T-helper 17 cell (primary cell): ENCODE measurements at places on chromosomes 1 and 21. TPM values are rescaled to one million over a fixed set of nuclear protein-coding genes. Genes with fewer than 3 reads are reported as not detected.

NHLH1 gene
- total RNA-seq: 0.17 TPM

OR2M3 gene
- total RNA-seq: not detected

DCDC2B gene
- not detected for total RNA-seq

SSR2 gene
- 234 TPM for total RNA-seq

RXFP4 gene
- total RNA-seq: not detected

IGSF9 gene
- total RNA-seq: not detected

TNFRSF4 gene
- 127 TPM for total RNA-seq

C1orf226 gene
- not detected for total RNA-seq

ASCL5 gene
- total RNA-seq: 0.27 TPM

BRDT gene
- 0.68 TPM for total RNA-seq

DNA sequence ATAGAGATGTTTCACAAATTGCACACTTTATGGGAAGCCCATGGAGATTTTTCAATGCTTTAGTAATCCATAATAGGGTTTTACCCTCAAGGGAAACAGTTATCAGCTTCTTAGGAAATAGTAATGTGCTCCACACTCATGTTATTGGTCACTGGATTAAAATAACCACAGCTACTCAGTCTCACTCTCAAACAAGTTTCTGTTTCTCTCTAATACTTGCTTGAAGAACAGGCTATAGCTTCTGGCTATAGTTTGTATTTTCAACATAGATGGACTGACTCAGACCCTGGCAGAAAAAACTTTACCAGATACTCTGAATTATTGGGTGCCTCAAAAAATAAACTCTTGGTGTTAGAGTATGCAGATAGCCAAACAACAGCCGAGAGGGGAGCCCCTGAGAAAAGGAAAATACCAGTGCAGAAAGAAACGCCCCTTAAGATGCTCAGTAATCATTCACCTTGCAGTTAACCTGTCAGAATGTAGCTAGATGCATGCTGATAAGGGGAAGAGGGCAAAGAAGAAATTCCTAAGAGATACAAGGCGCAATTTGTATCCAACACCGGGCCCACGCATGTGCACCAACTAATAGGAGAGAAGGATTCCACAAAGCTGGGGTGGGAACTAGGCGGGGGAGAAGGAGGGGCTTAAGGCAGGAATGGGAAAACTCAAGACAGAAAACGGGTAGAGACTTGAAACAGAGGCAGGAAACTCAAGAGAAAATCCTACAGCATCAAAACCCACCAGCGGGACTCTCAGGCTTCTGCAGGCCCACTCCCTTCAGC, 30.4 kb upstream of the PDE4B start:
- no peak for DNase-seq

- DNase-seq: no peak
Measured at GRCh38 chr21:37647781-37648180, 268.5 kb downstream of the KCNJ6 start.

GRCh38 chr1:190019717-190020116, 457.9 kb downstream of the BRINP3 start:
- no peak for DNase-seq

GRCh38 chr1:186927884-186928283, 99.1 kb downstream of the PLA2G4A start:
- no peak for DNase-seq

DNA sequence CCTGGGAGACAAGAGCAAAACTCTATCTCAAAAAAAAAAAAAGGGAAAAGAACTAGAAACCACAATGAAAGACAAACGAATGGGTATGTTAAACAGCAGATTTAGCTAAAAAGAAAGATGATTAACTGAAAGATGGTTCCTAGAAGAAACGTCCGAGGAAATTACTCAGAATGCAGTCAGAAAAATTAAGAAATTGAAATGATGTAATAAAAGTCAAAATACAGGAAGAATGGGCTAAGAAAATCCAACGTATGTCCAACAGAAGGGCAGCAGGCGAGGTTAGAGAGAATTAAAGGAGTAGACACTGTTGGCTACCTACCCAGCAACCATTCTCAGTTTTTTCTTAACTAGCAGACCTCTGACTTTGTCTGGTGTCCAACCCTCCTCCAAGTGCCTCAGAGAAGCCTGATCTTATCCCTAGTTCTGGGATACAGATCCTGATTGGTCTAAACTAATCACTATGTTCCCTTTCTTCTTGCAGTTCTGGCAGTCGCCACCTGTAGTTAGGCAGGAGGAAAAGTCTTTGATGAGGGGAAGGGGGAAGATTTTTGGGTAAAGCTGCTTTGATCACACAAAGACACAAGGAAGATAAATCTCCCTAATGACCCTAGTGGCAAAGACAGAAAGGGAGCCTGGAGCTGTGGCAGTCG, 25.7 kb downstream of the GPR161 start:
- DNase-seq: no peak

DNA sequence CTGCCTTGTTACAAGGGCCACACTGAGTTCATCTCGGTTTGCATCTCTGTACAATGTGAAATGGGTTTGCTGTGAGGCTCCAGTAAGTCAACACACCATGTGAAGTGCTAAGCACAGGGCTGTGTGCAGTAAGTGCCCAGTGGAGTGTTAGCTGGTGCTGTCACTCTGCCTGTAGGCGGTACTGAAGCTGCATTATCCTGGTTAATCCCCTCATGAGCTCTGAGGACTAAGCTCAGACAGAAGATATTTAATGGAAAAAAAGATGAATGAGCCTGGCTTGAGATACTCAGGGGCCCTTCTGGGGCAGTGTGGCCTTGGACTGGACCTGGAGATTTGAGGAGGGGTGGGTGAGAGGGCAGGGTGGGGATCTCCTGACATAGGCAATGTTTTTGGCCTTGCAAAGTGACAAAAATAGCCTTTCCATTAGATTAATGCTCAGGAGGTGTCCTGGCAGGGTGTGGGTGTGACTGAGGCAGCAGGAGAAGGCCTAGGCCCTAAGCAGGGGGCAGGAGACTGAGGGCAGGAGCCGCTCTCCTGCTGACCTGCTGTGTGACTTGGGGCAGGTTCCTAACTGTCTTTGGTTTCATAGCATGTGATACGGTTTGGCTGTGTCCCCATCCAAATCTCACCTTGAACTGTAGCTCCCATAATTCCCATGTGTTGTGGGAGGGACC, 570.5 kb downstream of the PTPRU start:
- DNase-seq: no peak

DNA sequence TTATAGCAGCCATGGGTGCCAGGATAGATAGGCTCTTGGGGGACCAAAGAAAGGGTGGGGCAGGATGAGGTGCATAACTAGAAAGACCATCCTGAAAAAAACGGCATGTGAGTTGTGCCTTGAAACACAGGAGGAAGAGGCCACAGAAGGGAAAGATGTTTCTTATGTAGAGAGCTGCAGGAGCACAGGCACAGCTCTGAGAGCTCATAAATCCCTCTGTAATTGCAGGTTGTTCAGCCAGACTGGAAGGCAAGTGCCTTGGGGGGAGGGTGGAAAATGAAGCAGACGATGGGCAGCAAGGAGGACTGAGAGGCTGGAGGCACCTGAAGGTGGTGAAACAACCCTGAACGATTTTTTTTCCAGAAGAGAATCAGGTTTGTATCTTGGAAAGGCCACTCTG, 170.7 kb downstream of the NR5A2 start:
- DNase-seq: no peak

DNA sequence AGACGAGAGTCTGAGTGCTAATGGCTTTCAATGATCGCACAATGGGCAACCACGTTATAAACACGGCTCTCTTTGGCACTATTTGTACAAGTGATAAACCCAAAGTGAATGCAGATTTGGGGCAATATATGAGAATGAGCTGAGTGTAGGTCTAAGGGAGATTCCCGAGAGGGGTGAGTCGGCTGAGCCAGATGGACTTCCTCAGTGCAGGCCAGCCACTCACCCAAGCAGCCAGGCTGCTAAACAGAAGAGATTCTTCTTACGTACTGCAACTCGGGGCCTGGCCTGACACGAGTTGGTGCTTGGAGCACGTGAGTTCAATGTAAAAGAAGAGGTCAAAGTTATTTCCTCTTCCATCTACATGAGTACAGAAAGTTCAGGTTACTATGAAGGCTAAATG, 6.2 kb upstream of the MIXL1 start:
- DNase-seq: no peak

DNA sequence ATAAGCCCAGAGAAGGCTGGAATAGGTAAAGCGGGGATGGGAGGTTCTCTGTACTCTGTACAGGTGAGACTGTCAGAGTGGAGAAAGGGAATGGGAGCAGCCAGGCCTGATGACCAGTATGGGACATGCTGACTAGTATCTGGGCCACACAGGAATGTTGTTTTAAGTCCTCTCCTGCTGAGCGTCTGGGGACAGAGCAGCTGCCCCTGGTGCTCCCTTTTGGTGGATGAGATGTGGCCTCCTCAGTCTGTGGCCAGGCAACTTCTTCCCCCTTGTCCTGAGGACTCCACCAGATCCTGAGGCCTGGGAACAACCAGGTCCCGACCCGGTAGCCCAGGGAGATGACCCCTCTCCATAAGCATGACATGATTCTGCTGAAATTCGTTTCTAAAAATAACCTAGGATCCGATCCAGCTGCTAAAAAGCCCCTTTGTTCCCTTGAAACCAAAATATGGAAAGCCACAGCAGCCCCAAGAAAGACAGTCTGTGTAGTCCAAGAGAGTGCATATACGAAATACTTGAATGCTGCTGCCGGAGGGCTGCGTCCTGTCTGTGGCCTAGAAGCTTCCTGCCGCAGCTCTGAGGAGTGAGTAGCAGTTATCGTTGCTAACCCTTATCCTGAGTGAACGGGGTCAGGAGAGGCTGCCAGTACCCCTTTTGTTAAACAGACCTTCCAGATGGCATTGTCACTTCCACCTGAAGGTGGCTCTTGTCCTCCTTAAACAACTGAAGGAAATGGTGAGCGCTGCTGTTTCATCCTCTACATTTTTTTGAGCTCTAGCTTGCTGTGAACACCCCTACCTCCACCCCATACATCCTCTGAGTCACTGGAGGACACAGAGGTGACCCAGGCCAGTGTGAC, 47.1 kb downstream of the ATP2B4 start:
- DNase-seq: peak; percentile 46

- no peak for DNase-seq
Measured at GRCh38 chr1:59128239-59128736, 168.6 kb upstream of the FGGY start.

DNA sequence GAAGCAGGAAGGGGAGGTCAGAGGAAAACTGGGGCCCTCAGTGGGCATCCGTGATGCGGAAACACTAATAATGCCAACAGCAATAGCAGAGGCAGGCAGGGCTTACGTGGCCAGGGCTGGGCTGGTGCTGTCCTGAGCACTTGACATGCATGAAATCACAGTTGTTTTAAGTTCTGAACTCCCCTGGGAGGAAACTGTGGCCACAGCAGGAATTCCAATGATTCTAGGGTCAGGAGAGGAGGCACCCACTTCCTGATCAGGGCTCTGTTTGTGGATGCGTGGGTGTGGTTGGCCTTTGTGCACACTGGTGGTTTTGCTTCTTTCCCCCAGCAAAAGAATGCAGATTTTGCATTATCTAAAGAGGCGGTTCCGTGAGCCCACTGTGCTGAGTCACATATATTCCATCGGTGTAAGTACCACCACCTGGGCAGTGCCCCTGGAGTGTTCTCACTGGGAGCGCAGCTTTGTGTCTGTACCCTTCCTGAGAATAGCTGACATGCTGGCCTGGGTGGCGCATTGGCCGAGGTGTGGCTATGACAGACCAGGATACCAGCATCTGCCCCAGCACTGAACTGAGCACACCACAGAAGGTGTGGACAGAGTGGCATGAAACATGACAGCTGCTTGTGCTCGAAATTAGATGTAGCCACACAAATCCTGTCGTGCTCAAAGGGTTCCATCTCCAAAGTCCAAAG, 71.0 kb downstream of the PDE9A start:
- no peak for DNase-seq
